ENCODE measurements at places on chromosomes 7 and 10.
A peak's percentile ranks its signal among the peaks of the same experiment; 100 is the strongest.

GRCh38 chr7:47587351-47587750 lies 5.4 kb upstream of the TNS3 start:
- DNase-seq = no peak

- DNase-seq = peak; percentile 18
Measured at GRCh38 chr10:24518981-24519597, 204.6 kb downstream of the ARHGAP21 start.

- no peak for DNase-seq
Measured at GRCh38 chr7:72072901-72073300, 339.2 kb downstream of the CALN1 start.

GRCh38 chr10:93073539-93074146 lies at the start of gene CYP26A1:
Gene CYP26A1 (plus strand): TSS chr10:93073893. CDS start chr10:93073935, 42 bp downstream.
- no peak for DNase-seq

- no peak for DNase-seq
Measured at GRCh38 chr10:93871671-93872204, 22.0 kb upstream of the SLC35G1 start.

DNA sequence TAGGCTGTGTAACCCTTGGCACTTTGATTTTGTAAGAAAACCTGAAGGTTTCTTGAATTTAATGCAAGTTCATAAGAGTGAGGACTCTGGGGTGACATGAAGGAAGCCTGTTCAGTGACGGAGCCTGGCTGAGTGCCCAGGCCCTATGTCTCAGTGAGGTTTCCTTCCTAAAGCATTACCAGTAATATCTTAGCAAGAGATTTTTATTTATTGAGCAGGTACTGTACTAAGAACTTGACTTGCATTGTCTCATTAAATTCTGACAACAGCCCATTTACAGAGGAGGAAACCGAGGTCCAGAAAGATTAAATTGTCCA lies 197.2 kb downstream of the HECW1 start:
- no peak for DNase-seq

- no peak for DNase-seq
Measured at GRCh38 chr7:29480934-29481651, 82.5 kb upstream of the PRR15 start.

GRCh38 chr7:140594131-140594691 lies 46.4 kb downstream of the DENND2A start:
- no peak for DNase-seq

- no peak for DNase-seq
Measured at GRCh38 chr10:26799342-26799741, 61.4 kb downstream of the ABI1 start.

GRCh38 chr10:20276127-20276979 lies 460.1 kb downstream of the PLXDC2 start:
- no peak for DNase-seq

- DNase-seq = no peak
Measured at GRCh38 chr7:51569581-51569980, 253.0 kb upstream of the COBL start.

DNA sequence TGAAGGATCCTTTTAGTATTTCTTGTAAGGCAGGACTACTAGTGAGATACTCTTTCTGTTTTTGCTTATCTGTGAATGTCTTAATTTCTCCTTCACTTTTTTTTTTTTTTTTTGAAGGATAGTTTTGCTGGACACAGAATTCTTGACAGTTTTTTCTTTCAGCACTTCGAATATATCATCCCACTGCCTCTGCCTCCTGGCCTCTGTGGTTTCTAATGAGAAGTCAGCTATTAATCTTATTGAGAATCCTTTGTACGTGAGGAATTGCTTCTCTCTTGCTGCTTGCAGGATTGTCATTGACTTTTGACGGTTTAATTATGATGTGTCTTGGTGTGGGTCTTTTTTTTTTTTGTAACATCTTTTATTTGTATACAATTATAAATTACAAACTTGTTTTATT lies 12.6 kb upstream of the WAC start:
- DNase-seq = no peak

GRCh38 chr7:67875558-67875957 lies 878.9 kb downstream of the TYW1 start:
- DNase-seq = no peak

DNA sequence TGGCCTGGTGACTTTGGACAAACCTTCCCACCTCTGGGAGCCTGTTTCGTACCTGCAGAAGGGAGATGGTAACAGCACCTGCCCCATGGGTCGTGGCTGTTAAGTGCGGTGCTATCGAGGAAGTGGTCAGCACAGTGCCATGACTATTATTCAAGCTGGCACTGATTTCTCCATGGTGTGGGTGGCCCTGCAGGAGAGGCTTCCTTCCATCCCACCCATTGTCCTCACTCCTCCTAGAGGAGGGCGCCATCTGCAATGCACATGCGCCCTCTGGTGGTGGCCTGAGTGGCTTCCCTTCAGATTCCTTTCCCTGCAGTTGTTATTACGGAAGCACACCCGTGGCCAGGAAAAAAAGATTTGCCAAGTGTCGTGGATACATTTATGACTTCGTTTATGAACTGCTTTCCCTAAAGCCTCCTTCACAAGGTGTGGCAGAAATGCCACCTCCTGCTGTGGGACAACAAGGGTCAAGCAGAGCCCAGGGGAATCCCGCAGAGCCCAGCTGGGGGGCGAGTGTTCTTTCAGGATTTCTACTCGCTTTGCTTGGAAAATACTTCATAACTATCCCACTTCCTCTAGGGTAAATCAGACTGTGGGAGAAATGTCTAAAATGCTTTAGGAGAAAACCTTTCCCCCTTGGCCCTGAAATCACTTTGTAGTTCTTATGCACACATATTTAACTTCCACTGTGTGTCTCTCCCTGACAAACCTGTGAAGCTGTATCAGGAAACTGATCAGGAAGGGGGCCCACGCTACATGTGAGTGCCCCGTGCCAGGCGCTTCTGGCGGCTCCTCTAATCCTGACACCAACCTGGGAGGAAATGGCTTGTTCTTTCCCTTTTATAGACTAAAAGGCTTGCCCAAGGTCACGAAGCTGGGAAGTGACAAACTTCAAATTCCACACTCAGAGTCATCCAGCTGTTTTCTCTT lies 98.0 kb upstream of the ANLN start:
- DNase-seq = peak; percentile 66

- DNase-seq = no peak
Measured at GRCh38 chr7:25918731-25919130, 233.3 kb upstream of the NFE2L3 start.

- DNase-seq = peak; percentile 13
Measured at GRCh38 chr7:42014625-42015618, 222.1 kb downstream of the GLI3 start.

GRCh38 chr10:48708144-48708543 lies 23.5 kb downstream of the WDFY4 start:
- no peak for DNase-seq

- no peak for DNase-seq
Measured at GRCh38 chr10:59393349-59393748, 31.0 kb upstream of the FAM13C start.

GRCh38 chr7:22386206-22386858 lies 29.4 kb upstream of the RAPGEF5 start:
- DNase-seq = no peak

GRCh38 chr10:6065835-6066234 lies 3.7 kb upstream of the IL2RA start:
- DNase-seq = no peak

GRCh38 chr10:34184939-34185386 lies 630.1 kb downstream of the PARD3 start:
- DNase-seq = no peak

- DNase-seq = no peak
Measured at GRCh38 chr10:89942217-89942616, 240.8 kb downstream of the KIF20B start.

DNA sequence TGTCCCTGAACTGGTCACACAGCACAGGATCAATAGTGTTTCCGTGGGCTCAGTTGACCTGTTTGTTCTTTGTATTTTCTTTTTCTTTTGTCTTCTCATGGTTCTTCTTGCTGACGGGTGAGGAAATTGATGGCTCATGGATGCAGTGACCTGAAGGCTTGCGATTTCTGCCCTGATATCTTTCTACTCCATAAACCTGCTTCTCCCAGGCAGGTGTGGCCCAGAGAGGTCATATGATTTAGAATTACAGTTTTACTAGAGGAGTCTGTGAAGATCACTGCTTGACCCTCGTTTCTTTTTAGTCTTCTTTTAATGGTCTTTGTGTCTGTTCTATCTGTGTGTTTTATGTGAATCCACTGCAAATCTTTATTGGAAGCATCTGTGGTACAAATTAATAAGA lies 195.1 kb upstream of the KLF6 start:
- no peak for DNase-seq

Measured in CD4-positive, alpha-beta T cell treated with Interleukin-1 beta for 1 hour (primary cell).